ENCODE measurements at places on chromosomes 16 and 17.

DNA sequence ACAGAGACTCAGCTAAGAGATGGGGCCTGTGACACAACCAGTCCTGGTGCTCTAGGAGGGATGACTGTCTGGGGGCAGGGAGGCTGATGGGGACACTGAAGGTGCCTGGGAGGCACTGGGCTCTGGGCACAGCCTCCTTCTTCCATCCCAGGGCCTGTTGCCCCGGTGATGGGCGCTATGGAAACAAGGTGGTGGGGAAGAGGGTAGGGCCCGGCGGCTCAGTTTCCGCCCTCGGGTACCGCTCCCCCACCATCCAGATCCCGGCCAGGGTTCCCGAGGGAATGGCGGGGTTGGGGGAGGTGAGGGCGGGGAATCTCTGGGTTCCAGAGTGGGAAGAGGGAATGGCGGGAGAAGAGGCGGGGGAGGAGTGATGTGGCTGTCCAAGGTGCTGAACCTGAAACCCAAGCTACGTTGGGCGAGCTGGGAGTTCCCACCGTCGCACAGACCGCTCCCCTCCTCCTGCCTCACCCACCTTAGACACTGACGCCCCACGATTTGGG is 981 bp downstream of the KCNH4 start:
- peak; percentile 28 for DNase-seq

DNA sequence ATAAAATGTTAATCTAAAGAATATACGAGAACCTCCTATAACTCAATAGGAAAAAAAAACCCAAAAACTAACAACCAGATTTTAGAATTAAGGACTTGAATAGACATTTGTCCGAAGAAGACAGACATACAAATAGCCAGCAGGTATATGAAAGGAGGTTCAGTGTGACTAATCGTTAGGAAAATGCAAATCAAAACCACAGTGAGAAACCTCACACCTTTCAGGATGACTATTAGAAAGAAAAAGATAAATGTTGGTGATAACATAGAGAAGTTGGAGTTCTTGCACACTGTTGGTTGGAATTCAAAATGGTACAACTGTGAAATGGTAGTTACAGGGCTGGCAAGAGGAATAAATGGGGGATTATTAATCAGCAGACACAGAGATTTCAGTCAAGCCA is 339.0 kb downstream of the TMEM114 start:
- DNase-seq = no peak

DNA sequence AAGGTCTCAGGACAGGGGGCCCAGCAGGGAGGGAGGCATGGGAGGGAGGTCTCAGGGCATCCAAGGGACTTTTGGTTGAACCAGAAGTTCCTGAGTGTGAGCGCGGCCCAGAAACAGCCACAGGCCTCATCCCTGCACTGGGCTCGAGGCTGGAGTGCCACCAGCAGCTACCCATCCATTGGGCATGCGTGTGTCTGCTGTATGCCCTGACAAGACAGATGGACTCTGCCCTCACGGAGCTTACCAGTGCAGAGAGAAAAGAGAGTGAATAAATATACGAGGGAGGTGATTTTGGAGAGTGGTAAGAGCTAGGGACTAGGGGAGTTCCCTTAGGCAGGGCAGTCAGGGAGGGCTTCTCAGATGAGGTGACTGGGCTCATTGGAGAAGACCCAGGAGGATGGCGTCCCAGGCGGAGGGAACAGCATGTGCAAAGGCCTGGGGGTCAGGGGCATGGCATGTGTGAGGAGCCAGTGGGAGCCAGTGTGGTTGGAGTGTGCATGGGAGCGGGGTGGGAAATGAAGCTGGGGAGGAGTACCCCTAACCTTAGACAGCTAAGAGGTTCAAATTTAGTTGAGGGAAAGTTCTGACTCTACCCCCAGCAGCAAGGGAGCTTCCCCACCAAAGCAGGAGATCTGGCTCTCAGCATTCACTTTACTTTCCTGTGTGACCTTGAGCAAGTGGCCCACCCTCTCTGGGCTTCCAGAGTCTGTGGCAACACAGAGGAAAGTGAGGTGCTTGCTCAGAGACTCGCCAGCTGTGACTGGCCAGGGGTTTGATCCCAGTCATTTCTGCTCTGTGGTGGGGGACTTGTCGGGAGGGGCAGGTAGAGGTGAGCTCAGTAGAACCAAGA is 74.7 kb downstream of the SREBF1 start:
- no peak for DNase-seq

DNA sequence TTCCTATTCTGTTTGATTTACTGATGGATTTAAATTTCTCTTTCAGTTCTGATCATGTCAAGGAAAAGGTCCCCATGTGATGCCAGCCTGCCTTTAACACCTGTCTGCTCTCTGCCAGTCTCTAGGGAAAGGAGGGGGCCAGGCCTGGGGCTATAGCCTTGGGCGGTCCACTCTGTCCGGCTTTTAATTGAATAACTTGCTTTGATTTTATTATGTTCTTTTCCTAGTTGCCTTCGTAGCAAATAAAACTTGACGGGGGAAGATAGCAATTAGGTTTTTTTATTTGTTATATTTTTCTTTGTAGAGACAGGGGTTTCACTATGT is 47.6 kb downstream of the ABAT start:
- DNase-seq = no peak

GRCh38 chr17:42313773-42314566 is 25.7 kb downstream of the STAT5A start:
- DNase-seq = no peak

- no peak for DNase-seq
Observed at GRCh38 chr17:32451879-32452278, 7.6 kb downstream of the PSMD11 start.

DNA sequence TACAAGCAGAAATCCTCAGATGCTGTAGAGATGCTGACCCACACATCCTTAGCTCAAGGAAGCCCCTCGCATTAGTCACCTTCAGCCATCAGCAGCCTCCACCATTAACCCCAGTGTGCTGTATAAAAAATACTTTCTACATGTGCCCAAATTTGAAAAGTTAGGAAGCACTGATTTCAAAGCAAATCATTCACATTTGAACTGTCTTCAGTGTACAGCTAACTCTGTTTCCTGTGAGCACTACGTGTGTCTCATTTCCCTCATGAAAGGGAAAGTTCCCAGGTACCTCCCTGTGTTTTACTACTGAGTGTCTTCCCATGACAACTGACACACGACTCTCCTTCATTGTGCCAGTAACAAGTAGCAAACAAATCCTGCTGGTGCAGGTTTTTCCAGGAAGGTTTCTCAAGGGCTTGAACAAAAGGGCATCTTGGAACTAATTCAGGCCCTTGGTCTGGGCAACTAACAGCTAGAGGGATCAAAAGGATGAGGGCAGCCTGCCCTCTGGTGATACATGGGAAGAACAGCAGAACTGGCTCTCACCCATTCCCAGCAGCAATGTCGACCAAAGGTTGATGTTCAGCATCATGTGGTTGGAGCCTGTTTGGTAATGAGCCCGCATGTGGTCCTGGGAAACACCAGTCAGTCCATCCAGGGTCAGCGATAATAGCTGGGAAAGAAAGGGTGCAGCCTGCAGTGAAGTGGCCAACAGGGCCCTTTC is 4.0 kb downstream of the SLC35B1 start:
- DNase-seq = peak; percentile 51

DNA sequence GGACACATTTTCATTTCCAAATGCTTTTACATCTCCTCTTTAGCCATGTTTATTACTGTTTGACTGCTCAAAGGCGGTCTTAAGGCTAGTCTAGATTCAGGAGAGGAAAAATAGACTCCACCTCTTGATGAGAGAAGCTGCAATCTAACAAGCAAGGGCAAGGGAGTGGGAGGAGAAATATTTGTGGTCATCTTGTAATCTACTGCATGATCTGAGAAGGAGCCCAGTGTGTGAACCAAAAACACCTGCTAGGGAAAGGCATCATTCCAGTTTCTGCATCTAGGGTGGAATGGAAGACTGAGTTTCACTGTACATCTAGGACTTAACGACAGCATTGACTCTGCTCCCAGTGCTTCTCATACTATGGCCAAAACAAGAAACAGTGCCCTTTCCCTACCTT is 232.2 kb upstream of the HS3ST3A1 start:
- no peak for DNase-seq

GRCh38 chr16:85688586-85689284 is at the start of gene GINS2:
TSS of gene GINS2 (minus strand) at chr16:85688954. CDS start at chr16:85688898, 56 bp downstream.
- DNase-seq = peak; percentile 84

DNA sequence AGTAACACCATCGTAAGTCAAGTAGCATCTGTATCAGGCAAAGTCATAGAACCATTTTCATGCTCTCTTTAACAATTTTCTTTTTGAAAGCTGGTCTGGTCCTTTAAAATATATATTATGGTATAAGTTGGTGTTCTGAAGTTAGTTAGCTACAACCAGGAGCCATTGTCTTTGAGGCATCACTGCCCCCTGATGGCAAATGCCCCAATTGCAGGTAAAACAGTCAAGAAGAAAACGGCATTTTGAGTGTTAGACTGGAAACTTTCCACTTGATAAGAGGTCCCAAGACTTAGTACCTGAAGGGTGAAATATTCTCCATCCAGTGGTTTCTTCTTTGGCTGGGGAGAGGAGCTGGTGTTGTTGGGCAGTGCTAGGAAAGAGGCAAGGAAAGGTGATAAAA is 14.1 kb downstream of the TP53 start:
- DNase-seq = peak; percentile 71

DNA sequence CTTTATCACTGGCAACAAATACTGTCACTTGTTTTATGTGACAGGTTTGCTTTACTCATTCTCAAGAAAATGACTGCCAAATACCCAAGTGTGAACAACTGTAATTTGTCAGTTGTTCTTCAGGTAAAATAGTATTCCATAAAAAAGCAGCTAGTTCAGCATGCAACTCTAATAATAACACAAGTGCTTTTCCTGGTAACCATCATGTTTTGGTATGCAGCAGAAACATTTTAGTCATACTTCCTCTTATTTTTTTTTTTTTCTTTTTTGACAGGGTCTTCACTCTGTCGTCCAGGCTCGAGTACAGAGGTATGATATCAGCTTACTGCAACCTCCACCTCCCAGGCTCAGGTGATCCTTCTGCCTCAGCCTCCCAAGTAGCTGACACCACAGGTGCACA is 4.6 kb downstream of the TERF2 start:
- DNase-seq = peak; percentile 60

DNA sequence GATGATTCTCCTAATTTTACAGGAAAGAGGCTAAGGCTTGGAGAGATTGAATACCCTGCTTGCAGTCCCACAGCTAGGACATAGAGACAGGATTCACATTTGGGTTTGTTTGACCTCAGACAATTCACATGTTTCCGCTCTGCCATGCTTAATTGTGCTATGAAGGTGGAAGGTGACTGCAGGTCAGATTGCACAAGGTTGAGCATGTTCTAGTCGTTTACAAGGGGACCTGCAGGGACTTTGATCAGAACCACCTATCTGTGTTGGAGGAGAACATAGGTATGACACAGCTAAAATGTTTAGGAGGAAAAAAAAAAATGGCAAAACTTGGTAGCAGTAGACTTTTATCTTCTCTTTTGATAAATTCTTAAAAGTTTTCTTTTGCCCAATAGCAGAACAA is 4.9 kb upstream of the ANKFN1 start:
- DNase-seq = no peak

DNA sequence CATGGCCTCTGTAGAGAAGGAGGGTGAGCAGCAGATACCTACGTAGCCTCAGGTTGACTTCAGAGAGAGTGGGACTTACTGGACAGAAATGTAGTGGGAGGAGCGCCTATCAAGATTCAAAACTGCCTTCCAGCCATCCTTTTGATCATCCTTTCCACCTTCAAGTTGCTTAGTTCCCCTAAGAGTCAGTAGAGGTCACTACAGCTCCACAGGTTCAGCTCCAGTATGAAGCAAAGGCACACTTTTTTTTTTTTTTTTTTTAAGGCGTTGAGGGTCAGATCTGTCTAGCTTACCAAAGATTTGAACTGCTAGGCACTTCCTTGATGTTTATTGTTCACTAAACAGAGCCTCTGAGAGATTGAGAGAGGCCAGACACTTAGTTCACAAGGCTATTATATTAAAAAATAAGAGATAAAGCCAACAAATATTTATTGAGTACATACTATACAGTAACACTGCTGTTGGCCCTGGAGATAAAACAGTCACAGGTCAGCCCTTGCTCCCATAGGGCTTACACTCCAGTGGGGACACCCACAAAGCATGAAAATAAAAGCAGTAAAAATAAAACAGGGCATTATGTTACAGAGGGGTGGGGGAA is 3.1 kb downstream of the RNF227 start:
- peak; percentile 89 for DNase-seq

- DNase-seq = peak; percentile 50
Observed at GRCh38 chr17:4708436-4708835, 2.0 kb upstream of the ARRB2 start.

DNA sequence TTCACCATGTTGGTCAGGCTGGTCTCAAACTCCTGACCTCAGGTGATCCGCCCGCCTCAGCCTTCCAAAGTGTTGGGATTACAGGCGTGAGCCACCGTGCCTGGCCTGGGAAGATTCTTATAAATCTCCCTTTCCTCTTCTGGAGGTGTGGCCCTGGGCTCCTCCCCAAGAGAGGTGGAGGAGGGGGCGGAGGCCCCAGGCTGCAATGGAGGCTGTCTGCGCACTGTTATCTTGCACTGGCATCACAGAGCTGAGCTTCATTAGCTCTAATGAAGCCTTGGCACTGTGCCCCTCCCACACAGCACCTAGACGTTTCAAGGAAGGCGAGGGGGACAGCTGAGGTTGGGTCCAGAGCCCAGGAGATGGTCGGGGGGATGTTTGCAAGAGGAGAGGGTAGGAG is 7.5 kb downstream of the ARHGAP23 start:
- no peak for DNase-seq

- no peak for DNase-seq
Observed at GRCh38 chr16:29983420-29984136, 9.9 kb downstream of the TAOK2 start.

- no peak for DNase-seq
Observed at GRCh38 chr16:55468352-55468990, 10.5 kb upstream of the MMP2 start.

GRCh38 chr16:88839745-88840599 is 16.8 kb downstream of the GALNS start:
- no peak for DNase-seq

GRCh38 chr17:82565551-82565950 is 46.0 kb downstream of the FOXK2 start:
- no peak for DNase-seq

DNA sequence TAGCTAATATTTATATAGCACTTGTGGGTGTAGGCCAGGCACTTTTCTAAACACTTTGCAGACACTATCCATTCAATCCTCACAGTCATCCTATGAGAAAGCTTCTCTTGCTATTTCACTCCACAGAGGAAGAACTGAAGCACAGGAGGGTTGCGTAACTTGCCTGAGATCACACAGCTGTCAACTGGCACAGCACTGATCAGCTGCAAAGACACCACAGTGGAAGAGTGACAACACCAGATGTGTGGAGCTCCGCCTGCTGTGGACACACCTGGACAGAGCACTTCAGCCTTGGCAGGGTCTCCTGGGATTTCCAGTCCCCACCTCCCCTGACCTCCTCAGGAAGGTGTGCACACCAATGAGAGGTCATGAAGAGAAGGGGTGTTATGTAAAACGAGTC is 13.3 kb upstream of the CNEP1R1 start:
- DNase-seq = no peak

- peak; percentile 65 for DNase-seq
Observed at GRCh38 chr16:70395345-70395901, 43.5 kb downstream of the ST3GAL2 start.

Measured in KBM-7 (cell line).